ENCODE measurements at places on chromosomes 4 and X.

- no peak for DNase-seq
These were observed 106.3 kb downstream of the FAM53A start for GRCh38 chr4:1577822-1578217.

DNA sequence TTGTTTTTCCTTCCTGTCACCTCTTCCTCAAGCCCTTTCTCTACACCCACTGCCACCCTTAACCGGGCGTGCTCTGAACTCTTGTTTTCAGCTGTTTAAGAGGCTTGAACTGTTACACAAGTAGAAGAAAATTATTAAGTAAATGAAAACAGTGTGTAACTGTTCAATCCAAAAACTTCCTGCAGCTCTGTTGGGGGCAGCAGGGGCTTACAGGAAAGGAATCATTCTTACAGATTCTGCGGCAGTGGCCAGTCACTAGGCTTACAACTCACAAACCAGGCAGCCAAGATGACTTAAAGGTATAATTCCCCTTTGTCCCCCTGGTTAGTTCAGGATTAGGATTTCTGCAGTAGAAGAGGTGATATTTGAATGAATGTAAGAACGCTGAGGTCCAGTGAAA, 70.2 kb upstream of the ETNPPL start:
- DNase-seq = no peak

- no peak for DNase-seq
These were observed 115.8 kb upstream of the BMPR1B start for GRCh38 chr4:94641702-94642560.

GRCh38 chrX:43530837-43531236, 125.3 kb upstream of the MAOA start:
- no peak for DNase-seq

GRCh38 chr4:185004562-185005218, 13.6 kb upstream of the HELT start:
- no peak for DNase-seq

All from hematopoietic multipotent progenitor cell treated with erythropoietin and hydrocortisone succinate and interleukin-3 and kit ligand, for 17 days (in vitro differentiated cells).